ENCODE measurements at places on chromosomes 16 and 17.

- no peak for DNase-seq
Measured at GRCh38 chr17:20925954-20926353, 116.9 kb downstream of the USP22 start.

- no peak for DNase-seq
Measured at GRCh38 chr17:3688027-3688553, 7.9 kb downstream of the P2RX5 start.

GRCh38 chr17:55171634-55172328 lies 93.0 kb upstream of the HLF start:
- DNase-seq = no peak

- DNase-seq = no peak
Measured at GRCh38 chr17:61458421-61459141, 6.4 kb downstream of the TBX4 start.

DNA sequence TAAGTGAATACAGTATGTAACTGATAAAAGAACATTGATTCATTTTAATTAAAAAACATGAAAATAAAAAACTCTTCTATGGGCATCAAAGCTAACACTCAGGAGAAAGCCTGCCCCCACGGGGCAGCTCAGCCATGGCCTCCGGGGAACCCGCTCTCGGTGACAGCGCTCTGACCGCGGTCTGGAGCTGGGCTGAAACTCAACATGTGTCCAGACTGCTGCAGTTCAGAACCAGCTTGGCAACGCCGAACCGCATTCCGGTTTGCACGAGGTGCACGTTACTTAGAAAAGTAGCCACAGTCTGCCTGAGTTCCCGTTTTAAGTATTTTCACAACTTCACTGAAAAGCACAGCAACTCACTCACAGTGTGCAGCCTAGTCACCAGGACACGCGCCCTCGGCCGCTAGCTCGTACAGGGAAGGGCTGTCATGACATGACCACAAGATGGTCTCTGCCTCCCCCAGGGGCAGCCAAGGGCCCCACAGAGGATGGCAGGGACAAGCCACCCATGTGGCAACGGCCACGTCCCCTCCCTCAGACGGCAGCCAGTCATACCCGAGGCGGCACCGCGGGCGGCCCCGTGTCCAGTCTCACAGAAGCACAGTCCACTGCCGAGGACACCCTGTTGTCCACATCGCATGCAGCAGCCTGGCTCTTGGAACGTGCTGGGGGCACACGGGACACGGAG lies 77.1 kb upstream of the METRNL start:
- DNase-seq = no peak

DNA sequence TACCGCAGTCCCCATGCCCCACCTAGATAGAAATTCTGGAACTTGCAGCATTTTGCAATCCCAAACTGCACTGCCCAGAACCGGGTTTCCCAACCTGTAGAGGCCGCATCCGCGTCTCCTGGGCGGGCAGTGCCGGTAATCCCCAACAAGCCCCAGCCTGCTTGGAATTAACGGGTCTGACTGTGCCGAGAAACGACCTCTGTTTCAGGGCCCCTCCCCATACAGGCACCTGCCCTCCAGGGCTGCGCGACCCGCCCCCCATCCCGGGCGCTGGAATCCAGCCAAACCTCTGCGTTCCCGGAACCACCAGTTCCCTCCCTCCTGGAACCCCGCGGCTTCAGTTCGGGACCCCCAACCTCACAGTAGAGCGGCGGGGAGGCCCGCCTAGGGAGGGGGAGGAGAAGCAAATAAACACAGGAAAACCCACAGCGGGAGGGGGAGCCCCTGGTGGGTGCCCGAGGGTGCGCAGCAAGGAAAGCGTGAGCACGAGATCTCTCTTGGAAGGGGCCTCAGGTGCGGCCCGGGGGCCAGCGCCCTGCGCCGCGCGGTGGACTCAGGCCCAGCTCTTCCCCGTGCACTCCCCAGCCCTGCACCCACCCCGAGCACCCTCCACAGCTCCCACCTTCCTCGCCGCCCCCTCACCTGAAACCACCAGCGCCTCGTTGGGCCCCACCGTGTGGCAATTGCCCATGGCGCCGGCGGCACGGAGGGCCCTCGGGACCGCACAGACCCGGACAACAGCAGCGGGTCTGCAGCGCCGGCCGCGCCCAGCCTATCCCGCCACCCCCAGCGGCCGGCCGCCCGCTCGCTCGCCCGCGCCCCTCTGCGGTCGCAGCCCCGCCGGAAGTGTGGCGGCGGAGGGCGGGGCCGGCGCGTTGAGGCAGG lies at the start of gene FLOT2:
FLOT2 (minus strand) TSS at position 850 of the 885 bp plus-strand sequence; CDS start at position 691, 159 bp downstream.
- DNase-seq = peak; percentile 23

DNA sequence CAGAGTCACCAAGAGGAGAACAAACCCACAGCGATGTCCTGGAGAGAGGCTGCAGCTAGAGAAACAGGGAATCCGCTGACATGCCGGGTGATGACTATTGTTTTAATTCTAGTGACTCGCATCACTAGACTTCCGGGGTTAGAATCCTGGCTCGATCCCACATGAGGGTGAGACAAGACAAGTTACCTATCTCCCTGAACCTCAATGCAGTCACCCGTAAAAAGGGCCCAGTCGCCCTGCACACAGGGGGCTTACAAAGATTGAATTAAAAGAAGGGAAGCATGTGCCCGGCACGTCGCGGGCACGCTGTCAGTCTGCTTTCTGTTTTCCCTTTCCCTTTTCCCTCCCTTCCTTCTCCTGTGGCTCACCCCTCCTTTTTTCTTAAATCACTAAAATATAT lies 212.9 kb upstream of the FOXF1 start:
- DNase-seq = no peak

- DNase-seq = no peak
Measured at GRCh38 chr17:34178092-34178491, 77.0 kb upstream of the CCL2 start.

GRCh38 chr16:84362471-84362941 lies 5.8 kb upstream of the ATP2C2 start:
- DNase-seq = no peak
